ENCODE measurements at places on chromosomes 7 and 10.

- peak; percentile 94 for DNase-seq
Observed at GRCh38 chr10:97701438-97702069, 12.0 kb upstream of the MARVELD1 start.

GRCh38 chr10:95440756-95441546 lies 120.2 kb downstream of the SORBS1 start:
- DNase-seq, result no peak

DNA sequence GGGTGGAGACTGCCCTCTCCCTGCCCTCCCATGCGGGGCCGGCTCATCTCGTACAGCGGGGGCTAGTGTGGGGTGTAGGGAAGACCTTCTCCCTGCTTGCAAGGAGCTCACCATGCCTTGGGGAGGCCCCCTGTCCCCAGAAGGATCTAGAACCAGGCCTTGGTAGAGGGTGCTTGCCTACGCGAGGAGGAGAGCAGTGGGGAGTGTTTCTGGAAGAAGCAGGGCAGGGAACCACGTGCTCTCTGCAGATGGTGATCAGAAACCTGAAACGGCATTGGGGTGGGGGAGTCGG lies 2.7 kb downstream of the MAFK start:
- no peak for DNase-seq

- DNase-seq, result no peak
Observed at GRCh38 chr10:102517553-102517952, 13.8 kb downstream of the SUFU start.

DNA sequence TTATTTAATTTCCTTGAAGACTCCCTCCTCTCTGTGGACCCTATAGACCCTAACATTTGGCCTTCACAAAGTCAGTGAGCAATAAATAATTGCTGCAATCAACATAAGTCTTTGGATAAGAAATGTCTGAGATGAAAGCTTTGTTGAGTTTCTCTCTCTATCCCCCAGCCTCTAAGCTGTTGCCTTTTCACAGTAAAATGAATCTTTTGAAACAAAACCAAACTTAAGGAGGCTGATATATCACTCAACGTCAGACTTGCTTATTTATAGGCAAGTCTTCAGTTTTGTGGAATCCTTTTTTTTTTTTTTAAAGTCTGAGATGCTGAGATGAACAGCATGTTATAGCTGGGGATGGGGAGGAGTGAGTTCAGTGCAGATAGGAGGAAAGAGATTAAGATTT lies 10.0 kb downstream of the CPED1 start:
- no peak for DNase-seq

GRCh38 chr7:69739931-69740431 lies 141.7 kb downstream of the AUTS2 start:
- no peak for DNase-seq

DNA sequence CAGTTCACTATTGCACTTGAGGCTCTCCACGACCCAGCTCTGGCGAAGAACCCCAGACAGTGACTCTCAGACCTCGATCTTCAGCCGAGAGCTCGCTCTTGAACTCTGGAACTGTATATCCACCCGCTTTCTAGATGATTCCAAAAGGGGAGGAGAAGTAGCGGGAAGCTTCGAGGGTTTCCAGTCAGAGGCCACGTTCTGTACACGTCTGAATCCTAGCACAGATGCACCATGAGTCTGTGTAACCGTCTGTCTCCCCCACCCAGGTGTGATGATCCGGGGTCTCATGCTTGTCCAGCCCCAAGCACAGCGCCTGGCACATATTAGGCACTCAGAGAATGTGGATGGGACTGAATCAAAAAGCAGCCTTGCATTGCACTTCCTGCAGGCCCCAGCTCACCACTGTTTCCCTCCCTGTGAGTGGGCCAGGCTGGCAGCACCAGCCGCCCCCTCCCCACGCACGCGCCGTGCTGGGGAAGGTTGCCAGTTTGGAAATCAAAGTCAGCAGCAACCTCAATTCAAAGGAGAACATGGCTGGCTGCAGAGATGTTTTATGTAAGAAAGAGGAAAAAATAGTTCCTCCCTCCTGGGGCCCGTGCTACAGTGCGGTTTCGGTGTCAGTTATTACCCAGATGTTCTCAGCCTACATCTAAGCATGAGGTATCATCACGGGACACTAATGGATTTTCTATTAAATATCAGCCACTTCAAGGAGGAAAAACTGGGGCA lies 5.7 kb downstream of the GRID2IP start:
- no peak for DNase-seq

GRCh38 chr10:112899391-112900065 lies 50.5 kb upstream of the TCF7L2 start:
- no peak for DNase-seq

GRCh38 chr7:52862321-52862720 lies 173.1 kb upstream of the POM121L12 start:
- no peak for DNase-seq

DNA sequence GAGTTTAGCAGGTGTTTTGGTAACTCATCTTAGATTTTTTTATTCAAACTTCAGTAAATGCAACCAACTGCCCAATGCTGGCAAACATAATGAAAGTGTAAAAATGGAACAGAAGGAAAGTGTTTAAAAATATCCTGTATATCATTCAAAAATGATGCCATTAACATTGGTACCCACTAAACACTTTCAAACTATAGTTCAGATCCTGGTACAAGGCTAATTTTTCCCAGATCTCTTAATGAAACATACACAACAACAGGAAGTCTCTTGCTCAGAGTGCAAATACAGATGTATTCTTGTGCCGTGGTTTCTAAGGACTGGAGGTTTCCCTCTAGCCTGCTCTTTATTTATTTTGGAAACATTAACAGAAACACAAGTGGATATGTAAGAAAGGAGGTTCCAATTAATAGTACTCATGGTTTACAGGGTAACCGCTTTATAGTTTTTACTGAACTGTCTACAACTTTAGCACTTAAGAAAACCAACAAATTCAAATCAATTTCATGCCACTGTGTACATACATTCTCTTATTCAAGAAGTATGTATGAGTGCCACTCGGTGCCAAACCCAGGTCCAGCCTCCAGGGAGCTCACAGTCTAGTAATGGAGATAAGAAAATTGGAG lies 176.0 kb upstream of the AKR1E2 start:
- no peak for DNase-seq

- DNase-seq, result no peak
Observed at GRCh38 chr7:92768501-92769393, 67.6 kb downstream of the CDK6 start.

DNA sequence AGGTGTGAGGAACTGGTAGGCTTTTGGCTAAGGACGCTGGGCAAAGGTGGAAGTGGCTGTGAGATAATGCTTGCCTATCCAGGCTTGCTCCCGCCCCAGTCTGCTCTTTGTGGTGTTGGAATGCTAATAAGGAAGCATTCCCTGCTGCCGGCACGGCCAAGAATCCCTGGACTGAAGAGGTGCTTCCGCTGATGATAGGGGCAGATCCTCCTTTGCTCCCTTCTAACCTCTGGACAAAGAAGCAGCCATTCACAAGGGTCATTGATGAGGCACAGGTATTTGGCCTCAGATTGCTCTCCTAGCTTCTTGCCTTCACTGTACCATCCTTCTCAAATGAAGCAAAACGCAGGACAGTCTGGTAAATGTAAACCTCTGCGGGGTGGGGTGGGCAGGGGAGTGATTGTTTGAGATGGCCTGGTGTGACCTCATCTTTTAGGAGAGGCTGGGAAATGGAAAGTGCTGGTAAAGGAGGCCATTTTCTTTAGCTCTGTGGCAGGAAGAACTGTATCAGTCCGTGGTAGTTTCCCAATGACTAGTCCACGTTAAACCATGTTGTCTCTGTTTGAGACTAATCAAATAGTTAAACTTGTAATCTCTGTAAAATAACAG lies 1.7 kb downstream of the PGAM1 start:
- no peak for DNase-seq

DNA sequence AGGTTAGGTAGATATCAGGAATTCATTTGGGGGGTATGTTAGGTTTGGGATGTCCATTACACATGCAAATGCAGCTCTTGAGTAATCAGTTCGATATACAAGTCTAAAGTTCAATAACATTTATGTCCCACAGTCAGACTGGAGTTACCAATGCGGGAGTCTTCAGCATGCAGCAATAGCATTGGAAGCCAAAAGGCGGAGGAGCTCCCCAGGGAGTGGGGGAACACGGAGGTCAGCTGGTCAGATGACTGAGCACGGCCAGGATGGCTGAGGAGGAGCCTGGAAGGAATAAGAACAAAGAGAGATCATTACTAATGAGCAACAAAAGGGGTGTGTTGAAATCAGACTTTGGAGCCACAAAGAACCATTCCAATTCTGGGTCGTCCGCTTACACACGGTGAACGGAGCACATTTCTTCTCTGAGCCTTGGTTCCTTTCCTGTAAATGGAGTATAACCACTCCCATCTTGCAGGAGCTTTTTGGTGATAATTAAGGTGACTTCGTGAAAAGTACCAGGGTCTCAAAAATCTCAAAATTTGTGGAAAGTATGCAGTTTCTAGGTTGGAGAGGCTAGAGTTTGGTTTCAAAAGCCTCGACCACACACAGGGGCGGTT lies 478 bp upstream of the ZNF22 start:
- no peak for DNase-seq

DNA sequence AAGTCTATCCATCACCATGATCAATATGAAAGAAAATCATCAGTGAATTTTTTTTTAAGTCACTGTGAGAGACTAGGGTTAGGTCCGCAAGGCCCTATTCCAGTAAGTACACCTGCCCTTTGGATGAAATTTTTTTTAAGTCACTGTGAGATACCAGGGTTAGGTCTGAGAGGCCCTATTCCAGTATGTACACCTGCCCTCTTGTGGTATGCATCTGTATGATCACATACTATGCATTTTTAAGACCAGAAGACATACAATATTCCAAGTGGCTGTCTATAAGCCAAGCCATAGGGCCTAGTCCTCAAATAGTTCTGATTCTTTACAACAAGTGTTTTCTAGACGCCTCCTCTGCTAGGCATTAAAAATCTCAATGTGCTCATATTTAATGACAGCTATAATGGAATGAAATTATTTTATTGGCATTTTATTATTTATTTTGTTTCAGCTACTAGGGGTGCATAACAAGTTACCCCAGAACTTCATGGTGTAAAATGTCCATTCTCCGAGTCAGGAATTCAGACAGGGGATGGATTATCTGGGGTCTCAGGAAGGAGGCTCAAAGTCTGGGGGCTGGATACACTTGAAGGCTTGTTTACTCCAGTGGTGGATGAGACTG lies 53.1 kb downstream of the TEX36 start:
- peak; percentile 70 for DNase-seq
